ENCODE measurements at places on chromosomes 5 and 9. TPM values are rescaled to one million over a fixed set of nuclear protein-coding genes. Genes with fewer than 3 reads are reported as not detected.
A peak's percentile ranks its signal among the peaks of the same experiment; 100 is the strongest.

Gene HOMER1
- polyA plus RNA-seq: 24.4 TPM

GRCh38 chr5:93058309-93058708 lies 522.7 kb downstream of the NR2F1-AS1 start:
- DNase-seq: no peak

- DNase-seq: no peak
These were observed 15.4 kb upstream of the UBAC1 start for GRCh38 chr9:135976531-135976930.

DNA sequence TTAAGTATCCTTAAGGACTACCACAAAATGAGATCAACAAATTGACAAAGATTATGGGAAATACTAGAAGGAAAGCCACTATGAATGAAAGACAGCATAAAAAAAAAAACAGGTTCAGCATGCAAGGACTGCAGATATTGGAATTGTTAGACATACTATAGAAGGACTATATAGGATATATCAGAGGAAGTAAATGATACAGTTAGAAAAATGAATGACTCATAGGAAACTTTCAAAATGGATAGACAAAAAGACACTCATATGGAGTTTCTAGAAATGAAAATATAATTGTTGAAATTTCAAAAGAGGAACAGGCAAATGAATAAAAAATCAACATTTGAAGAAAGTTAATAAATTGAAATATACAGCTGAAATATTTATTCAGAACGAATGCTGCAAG lies 180.6 kb downstream of the PLK2 start:
- DNase-seq: no peak

GRCh38 chr9:127033789-127034188 lies 88.6 kb downstream of the ANGPTL2 start:
- no peak for DNase-seq

Gene C6
- 1.5 TPM for polyA plus RNA-seq

Gene GMCL2
- polyA plus RNA-seq: 0.04 TPM

- no peak for DNase-seq
These were observed 736.3 kb downstream of the TAF11L14 start for GRCh38 chr5:18370531-18370930.

DNA sequence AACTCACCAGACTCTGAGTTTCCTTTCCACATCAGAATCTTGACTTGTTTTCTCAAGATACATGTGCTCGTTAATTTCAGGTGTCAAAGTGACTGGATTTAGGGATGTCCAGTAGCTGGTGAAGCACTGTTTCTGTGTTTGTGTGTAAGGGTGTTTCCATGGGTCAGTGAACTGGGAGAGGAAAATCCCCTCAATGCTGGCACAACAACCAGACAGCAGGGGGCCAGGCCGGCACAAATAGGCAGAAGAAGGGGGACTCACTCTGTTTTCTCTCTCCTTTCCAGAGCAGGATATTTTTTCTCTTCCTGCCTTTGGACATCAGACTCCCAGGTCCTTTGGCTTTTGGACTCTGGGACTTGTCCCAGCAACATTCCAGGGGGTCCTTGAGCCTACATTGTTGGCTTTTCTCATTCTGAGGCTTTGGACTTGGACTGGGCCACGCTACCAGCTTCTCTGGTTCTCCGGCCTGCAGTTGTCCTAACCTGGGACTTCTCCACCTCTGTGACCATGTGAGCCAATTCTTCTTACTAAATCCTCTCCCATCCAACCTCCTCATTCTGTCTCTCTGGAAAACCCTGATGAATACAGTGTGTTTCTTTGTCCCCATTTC lies 144.0 kb downstream of the CAAP1 start:
- DNase-seq: no peak

DNA sequence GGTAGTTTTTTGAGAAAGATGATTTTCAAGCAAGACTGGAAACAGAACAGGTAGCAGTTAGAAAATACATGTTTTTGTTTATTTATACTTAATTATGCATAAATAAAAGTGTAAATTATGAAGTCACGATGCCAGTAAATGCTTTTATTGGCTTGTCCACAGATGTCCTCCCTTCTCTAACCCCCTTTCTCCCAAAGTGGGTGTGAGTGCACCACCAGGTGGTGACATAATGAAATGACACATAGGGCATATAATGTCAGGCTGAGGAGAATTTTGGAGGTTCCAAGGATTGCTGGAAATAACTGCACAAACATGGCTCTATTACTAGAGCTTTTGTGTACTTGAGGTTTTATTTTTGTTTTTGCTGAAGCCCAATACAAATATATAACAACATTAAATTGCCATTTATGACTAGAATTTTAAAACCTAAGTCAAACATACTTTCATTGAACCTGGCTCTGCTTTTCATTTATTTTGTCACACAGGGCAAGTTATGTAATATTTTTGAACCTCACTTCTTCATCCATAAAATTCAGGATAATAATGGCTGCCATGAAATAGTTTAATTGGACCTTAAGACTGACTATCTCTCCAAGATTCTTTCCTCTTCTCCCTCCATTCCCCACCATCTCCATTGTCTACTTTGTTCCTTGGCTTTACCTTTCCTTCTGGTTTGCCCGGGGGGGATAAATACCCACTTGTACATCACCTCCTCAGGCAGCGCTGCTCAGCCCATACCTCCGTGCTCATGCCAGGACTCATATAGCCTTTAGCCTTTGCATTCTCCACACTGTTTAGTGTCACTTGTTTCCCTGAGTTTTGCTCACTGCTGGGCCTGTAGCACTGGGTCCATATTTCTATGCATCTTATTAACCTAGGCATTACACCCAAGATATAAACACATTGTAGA lies 168.8 kb downstream of the PDE4D start:
- no peak for DNase-seq

GRCh38 chr5:150176745-150177477 lies 10.3 kb downstream of the CDX1 start:
- no peak for DNase-seq

DNA sequence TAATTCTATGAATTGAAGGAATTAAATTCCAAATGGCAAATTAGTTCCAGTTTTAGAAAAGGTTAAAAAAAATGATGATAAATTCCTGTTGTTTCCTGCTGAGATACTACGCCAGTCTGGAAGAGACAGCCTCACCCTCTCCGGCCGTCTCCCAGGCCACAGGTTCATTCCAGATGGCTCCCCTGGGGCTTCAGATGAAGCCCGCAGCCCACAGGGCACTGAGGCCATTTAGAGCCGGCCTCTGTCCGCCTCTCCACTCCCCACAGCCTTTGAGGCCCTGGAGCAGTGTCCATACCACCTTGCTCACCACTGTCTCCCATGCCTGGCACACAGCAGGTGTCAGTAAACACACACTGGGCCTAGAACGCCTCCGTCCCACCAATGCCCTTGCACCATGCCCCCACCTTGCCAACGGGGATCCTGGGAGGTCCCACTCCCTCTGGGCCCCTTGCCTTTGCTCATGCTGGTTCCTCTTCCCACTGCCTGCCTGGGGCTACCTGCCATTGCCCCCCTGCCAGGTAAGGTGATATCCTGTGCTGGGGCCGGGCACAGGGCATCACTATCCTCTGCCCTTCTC lies 26.1 kb downstream of the GFPT2 start:
- DNase-seq: no peak

Gene PCDHB7
- 4.2 TPM for polyA plus RNA-seq

Gene COL15A1
- 30.3 TPM for polyA plus RNA-seq

Gene IFNB1
- not detected for polyA plus RNA-seq

Gene CYLC2
- not detected for polyA plus RNA-seq

- DNase-seq: no peak
These were observed 490.2 kb downstream of the TLE4 start for GRCh38 chr9:80061940-80062339.

- DNase-seq: peak; percentile 48
These were observed 44.7 kb upstream of the NDFIP1 start for GRCh38 chr5:142063878-142064331.

DNA sequence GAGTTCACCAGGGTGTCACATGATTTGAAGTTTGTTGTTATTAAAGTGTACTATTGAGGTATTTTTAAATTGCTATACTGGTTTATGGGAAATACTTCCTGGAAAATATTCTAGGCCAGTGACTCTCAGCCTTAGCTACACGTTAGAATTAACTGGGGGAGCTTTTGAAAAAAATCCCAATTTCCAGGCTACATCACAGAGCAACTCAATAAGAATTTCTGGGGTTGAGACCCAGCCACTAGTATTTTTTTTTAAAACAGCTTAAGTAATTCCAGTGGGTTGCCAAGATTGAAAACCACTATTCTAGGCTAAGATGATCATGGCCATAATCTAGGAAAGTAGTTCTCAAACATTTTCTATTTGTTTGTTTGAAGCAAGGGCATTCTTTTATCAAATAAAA lies 142.9 kb upstream of the GRIA1 start:
- DNase-seq: no peak

Gene C9
- 0.23 TPM for polyA plus RNA-seq

GRCh38 chr5:88895681-88896501 lies 12.9 kb upstream of the MEF2C start:
- DNase-seq: no peak

DNA sequence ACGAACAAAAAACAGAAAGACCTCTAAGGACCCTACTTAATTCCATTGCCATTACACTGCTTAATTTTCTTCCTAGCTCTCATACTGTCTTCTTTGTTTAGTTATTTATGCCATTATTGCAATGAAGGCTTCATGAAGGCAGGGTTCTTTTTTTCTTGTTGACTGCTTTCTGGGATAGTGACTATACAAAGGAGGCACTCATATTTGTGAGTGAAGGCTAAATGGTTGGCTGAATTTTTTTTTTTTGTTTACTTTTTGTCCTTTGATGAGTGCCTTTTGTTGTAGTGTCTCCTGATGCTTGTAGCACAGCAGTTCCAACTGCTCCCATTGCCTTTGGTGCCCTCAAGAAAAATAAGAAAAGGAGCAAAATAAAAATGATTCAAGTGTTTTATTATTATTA lies 17.8 kb downstream of the CTNNA1 start:
- DNase-seq: no peak

Gene F2RL2
- polyA plus RNA-seq: 0.65 TPM

Gene ERMP1
- polyA plus RNA-seq: 52.3 TPM

- DNase-seq: no peak
These were observed 3.6 kb downstream of the HTR1A start for GRCh38 chr5:63958654-63959053.

Gene CARTPT
- polyA plus RNA-seq: not detected

DNA sequence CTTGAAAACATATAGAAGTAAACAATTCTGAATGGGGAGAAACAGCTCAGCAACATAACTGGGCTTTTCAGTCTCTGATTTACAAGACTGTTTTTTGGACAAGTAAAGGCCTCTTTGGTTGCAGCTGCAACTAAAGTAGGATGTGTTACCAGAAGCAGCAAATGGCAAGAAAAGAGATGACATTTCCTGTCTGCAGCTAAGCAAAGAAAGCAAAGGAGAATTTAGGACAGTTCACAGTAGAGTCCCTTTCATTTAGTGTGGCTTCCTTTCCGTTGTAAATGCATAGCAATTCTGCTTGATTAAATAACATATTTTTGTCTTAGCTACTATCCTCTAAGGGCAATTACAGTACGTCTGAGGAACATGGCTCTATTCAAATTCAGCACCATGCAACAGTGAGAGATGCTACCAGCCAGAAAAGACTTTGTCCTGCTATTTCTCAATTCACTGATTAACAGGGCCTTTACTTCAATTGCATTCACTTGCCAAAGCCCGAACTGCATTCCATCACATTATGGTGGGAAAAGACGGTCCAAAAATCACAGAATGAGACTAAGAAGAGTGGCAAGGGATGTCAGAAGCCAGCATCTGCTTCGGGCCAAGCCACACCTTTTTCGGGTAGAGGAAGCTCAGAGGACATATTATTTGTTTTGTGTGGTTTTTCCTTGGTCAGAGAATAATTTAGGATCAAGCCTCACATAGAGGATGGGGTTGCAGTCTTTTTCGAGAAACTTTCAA lies 107.7 kb downstream of the SEMA6A start:
- DNase-seq: no peak

DNA sequence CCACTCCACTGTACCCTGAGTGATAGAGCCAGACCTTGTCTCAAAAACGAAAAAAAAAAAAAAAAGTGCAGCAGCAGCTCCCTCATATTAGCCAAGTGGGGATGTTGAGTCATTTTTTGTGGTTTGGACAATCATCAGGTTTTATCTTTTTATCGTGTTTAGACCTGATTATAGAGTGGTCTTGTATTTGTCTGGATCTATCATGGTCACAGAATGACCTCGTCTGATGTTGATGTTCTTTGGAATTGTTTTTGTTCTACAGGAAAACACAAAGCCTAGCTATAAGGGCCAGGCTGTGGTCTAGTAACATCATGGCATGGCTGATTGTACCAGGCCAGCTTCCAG lies 1.6 kb upstream of the FBXW11 start:
- DNase-seq: no peak

DNA sequence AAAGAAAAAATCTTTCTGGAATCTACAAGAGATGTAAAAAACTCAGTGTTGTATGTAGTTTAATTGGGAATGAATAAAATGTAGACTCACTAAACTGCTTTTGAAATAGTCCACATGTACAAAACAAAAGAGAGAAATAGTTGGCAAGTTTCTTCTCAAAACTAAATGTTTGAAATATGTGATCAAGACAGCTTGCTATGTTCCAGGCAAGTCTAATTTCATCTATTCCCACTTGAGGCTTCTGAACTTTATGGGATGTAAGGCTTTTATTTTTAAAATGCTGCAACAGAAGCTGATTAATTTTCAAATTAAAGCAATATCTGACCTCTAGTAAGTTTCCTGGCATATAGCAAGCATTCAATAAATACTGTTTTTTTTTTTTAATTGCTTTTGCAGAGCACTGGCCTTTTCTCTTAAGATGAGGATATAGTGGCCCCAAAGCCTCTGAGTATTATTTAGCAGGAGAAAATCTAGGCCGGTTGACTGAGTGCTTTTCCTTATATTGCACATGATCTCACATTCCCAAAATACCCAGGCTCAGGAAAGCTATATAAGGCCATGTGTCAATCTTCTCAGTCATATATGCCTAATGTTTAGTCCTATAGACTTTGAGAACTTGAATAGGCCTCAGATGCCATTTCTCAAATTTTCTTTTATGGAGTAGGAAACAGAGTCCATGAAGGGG lies 183.2 kb downstream of the NTRK2 start:
- no peak for DNase-seq

- no peak for DNase-seq
These were observed 687.9 kb upstream of the RGMB start for GRCh38 chr5:98085593-98085992.

Gene SLC34A1
- polyA plus RNA-seq: 181 TPM

Gene GZMA
- 0.27 TPM for polyA plus RNA-seq

Gene LIX1
- 5.0 TPM for polyA plus RNA-seq

- DNase-seq: no peak
These were observed 48.5 kb downstream of the PLGRKT start for GRCh38 chr9:5389109-5389732.

GRCh38 chr5:181261320-181262049 lies 542 bp upstream of the TRIM52 start:
- DNase-seq: no peak

GRCh38 chr9:75200892-75201470 lies 112.7 kb downstream of the OSTF1 start:
- peak; percentile 27 for DNase-seq

DNA sequence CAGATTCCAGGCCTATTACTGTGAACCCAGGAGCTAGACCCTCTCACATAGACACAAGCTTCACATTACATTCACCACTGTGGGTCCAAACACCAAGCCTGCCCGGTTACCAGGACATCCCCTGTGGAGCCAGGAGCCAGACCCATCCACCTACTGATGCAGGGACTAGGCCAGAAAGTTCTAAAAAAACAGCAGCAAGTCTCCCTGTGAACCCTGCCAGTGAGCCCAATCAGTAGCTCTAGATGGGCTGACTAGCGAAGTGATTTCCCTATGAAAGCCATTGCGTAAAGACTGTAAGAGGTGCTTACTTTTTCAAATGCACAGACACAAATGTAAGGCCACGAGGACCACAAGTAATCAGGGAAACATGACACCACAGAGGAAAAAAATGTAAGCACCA lies 352.3 kb downstream of the TMEM161B start:
- DNase-seq: no peak

All from renal cortex interstitium (tissue), 15 donors.